Immature natural killer cell (primary cell): ENCODE measurements at places on chromosomes 7 and 10.
A peak's percentile ranks its signal among the peaks of the same experiment; 100 is the strongest.

DNA sequence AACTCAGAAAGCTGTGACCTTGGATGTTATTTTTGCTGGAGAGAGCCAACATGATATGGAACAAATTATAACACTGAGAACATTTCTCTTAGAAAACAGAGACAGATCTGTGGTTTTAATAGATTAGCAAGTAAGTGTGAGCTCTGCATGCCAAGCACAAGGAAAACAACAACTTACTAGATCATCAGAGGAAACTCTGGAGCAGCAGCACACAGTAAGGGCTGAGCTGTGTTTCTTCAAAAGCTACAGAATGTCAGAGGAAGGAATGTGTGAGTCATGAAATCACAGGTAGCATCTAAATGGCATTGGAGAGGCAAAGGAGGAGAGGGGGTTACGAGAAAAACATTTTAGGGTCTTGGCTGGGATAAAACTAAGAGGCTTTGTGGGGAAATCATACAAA, 283.4 kb upstream of the FZD8 start:
- no peak for DNase-seq

DNA sequence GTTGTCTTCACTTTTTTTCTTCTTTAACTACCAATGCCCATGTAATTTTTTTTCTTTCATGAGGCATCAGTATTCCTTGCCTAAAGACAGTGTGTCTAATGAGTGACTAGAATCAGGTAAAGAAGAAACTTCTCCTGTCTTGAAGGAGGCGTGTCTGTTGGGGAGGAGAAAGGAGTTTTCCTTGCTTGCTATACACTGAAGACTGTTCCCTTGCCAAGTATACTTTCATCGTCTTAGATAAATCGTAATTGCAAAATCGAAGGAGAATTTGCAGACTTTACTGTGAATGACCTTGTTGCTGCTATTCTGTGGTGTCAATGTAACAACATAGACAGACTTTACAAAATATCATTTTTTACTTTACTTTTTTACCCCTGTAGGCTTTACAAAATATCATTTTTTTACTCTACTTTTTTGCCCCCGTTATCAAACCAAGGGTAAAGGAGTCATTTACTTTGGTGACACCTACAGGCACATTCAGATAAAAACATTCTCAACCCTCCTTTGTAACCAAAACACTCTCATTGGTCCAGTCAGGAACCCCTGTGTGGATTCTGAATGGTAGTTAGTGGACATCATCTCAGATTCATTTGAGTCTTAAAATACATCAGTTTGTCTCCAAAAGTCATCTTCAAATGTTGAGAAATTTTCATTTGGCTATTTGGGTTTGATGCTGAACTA, 232.4 kb downstream of the AHR start:
- DNase-seq = no peak

DNA sequence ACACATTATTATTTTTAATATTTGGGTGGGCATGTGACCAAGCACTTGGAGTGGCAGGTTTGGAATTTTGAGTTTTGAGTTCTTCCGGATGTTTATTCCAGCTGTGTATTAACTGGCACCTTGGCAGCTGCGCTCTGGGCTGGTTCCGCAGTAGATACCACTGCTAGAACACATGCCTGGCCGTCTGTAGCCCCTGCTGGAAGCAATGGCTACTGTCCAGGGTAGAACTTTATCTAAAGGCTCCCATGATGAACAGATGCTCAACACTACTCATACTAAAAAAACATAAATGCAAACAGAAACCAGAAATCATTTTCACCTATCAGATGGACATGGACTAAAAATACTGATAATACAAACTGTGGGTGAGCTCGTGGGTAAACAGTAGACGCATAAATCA, 19.4 kb upstream of the SH3PXD2A start:
- no peak for DNase-seq

DNA sequence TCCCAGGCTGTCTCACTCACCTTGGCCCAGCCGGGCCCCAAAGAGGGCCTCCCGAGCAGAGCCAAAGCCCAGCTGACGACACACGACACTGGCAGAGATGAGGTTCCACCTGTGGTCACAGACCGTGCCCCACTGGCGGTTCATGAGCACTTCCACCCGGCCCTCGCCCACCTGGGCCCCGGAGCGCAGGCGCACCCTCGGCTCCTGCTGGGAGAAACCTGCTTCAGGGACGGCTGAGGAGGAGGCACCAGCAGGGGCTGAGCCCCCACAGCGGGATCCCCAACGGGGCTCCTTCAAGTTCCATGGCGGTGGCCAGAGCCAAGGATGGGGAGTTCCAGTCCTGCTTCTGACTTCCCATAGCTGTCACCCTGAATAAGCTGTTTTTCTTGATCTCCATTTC, 10.0 kb downstream of the LOXL4 start:
- DNase-seq = no peak

- DNase-seq = peak; percentile 39
Observed at GRCh38 chr10:62388328-62388727, 14.2 kb downstream of the ZNF365 start.

DNA sequence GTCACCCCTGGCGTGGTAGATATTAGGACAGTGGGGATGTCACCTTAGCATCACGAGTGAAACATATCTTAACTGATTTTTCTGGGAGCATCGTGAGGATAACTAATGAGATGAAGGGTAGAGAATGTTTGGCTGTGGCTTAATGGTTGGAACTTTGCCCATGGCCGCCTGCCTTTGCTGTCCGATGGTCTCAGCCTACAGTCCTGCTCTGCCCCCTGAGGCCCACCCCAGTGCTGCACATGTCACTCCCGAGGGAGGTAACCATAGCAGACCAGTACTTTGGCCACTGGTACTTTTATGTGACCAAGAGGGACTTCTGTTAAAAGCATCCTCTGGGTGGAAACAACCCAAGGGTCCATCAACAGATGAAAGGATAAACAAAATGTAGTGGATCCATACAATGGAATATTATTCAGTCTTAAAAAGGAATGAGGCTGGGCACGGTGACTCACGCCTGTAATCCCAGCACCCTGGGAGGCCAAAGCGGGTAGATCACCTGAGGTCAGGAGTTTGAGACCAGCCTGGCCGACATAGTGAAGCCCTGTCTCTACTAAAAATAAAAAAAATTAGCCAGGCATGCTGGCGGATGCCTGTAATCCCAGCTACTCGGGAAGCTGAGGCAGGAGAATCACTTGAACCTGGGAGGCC, 58.4 kb downstream of the TACR2 start:
- DNase-seq = no peak

- DNase-seq = peak; percentile 29
Observed at GRCh38 chr10:101602761-101603398, 14.8 kb downstream of the DPCD start.

DNA sequence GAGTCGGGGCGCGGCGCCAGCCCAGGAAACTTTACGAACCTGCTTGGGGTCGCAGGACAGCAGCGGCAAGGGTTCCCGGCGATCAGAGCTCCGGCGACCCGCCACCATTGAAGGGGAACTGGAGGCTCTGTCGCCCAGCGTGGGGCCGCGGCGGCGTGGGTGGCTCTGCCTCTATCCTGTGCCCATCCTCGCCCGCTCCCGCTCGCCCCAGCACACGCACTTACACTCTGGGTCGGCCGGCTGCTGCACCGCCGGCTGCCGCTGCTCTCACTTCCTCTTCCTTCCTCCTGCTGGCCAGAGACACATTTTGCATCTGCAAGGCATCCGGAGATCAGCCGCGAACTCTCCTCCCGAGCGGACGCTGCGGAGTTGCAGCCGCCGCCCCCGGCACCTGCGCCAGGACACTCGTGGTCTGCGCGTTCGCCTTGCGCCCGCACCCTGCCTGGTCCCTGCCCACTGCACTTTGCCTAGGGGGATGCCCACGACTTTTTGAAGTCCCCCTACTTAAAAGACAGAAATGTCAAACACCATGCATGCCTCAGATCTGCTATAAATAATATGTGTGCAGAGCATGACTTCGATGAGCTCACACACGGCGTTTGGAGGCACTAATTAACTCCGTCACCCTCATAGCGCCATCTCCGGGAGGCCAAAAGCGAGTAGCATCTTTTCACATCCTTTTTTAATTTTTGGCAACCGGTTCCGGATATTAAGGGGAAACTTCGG, at the start of gene ELMO1:
Gene ELMO1 (minus strand): TSS at position 229 of the 726 bp plus-strand sequence. CDS start 106,174 bp downstream, outside the sequence.
- DNase-seq = peak; percentile 80

DNA sequence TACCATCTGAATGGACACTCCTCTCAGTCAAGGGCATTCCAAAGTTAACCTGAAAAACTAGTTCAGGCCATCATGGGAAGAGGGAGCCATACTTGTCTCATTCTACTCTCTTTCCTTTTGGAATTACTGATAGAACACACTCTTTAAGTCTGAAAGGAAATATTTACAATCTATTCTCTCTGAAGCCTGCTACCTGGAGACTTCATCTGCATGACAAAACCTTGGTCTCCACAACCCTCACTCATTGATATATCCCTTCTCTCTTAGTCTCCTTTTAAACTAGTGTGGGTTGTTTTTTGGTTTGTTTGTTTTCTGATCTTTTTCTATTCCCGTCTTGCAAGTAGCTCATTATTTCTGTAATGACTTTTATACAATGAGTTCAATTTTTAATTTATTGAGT, 169.5 kb downstream of the C1GALT1 start:
- no peak for DNase-seq

- no peak for DNase-seq
Observed at GRCh38 chr10:108392286-108392685, 1227.8 kb upstream of the SORCS1 start.

- DNase-seq = no peak
Observed at GRCh38 chr7:45627691-45628456, 53.7 kb downstream of the ADCY1 start.

GRCh38 chr7:26369593-26369992, 77.9 kb downstream of the SNX10 start:
- peak; percentile 43 for DNase-seq

GRCh38 chr10:102923601-102924000, 5.5 kb downstream of the CNNM2 start:
- DNase-seq = no peak

GRCh38 chr10:113665806-113666354, 2.0 kb upstream of the NRAP start:
- no peak for DNase-seq

GRCh38 chr7:22485189-22485588, 14.8 kb downstream of the STEAP1B start:
- DNase-seq = no peak

GRCh38 chr10:10126218-10126617, 891.5 kb upstream of the CELF2 start:
- no peak for DNase-seq

DNA sequence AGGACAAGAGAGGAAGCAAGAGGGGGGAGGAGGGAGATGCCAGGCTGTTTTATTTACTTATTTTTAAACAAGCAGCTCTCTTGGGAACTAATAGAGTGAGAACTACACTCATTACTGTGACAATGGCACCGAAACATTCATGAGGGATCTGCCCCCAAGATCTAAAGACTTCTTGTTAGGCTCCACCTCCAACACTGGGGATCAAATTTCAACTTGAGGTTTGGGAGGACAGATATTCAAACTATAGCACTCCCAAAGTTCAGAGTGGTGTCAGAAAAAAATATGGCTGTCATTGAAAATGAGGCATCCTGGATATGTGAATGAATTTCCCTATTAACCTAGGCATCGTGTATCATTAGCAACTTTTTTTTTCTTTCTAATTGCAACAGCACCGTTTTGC, 145.5 kb downstream of the ABCA13 start:
- DNase-seq = no peak

DNA sequence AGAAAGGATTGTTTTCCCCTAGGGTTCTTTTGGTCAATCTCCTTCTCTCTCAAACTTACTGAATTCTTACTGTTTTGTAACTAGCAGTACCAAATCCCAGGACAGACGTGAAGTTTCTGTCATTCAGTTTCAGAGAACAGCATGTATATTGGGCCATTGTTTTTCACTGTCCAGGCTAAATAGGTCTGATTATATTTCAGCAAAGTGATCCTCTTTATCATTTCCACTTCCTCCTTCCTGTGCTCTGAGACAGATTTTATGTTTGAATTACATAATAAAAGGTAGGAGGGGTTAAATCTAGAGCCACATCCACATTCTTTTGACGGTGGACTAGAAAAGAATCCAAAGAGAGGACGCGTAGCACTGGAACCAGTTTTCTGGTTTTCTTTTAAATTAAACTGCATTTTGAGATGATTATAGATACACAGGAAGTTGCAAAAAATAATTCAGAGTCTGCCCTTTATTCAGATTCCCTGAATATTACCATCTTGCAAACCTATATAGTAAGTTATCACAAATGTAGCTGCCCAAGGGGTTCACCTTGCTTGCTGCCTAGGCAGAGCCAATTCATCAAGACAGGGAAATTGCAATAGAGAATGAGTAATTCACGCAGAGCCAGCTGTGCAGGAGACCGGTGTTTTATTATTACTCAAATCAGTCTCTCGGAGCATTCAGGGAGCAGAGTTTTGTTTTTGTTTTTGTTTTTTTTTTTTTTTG, 40.1 kb downstream of the AKR1E2 start:
- DNase-seq = no peak

GRCh38 chr7:155884225-155885166, 72.2 kb upstream of the SHH start:
- DNase-seq = no peak

DNA sequence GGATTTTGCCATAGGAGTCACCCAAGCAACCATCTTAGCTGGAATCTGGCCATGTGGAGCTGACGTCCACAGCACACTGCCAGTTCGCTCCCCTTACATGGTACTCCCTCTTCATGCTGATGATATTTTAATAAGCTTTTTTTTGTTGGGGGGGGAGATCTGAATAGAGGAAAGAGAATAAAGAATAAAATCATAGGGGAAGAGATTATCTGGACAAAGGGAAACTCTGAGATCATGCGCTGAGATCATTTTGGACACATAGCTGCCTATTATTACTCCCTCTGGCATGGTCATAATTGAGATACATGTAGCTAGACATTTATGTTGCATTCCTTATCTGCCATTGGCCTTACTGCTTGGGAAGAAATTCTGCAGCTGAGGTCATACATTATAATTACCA, 282.7 kb downstream of the HTR7 start:
- no peak for DNase-seq

GRCh38 chr7:68434857-68435256, 1163.4 kb upstream of the AUTS2 start:
- no peak for DNase-seq

- DNase-seq = no peak
Observed at GRCh38 chr7:158958618-158959017, 102.3 kb downstream of the DYNC2I1 start.

DNA sequence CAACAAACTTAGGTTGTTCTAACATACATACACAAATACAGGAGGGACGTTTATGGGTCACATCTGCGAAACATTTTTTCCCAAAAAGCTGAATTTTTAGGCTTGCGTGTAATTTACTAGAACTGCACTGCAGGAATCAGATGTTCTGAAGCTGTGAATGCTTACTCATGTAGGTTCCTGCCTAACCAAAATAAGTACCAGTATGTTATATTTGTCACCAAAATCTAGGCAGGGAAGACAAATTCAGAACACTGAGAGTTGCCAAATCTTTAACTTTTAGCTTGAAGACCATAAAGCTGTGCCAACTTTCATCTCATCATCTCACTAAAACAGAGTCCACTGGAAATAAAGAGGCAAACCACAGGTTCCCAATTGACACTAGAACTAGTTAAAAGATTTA, 5.7 kb downstream of the UBE2H start:
- no peak for DNase-seq
